ENCODE measurements at places on chromosomes 7 and 10. TPM values are rescaled to one million over a fixed set of nuclear protein-coding genes. Genes with fewer than 3 reads are reported as not detected.

- DNase-seq: no peak
Measured at GRCh38 chr10:10078446-10078845, 939.2 kb upstream of the CELF2 start.

- no peak for DNase-seq
Measured at GRCh38 chr7:155280446-155281397, 17.0 kb upstream of the INSIG1 start.

DNA sequence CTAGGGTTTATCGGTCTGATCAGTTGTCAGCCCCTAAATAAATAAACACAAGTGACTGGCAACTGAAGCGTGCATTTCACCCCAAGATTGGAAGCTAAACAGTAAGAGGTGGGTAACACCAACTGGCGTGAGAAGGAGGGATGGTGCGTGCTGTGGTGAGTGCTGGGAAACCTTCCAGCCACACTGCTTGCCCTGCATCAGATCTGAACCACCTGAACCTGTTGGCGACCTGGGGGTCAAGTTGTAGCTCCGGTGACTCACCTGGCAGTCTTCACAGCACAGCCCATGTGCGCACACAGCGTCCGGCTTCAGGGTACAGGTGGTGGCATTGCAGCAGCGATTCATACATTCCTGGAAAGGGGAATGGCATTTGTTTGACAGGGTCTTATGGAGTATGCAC lies 170.1 kb downstream of the FANK1 start:
- DNase-seq: no peak

Gene RGR
- total RNA-seq: not detected

Gene HOXA4
- 1.5 TPM for total RNA-seq

- DNase-seq: peak; percentile 82
Measured at GRCh38 chr10:120586471-120586872, 129.4 kb downstream of the PLPP4 start.

GRCh38 chr10:85545874-85546273 lies 820.7 kb downstream of the GRID1 start:
- no peak for DNase-seq

Gene AZGP1
- total RNA-seq: 9.3 TPM

DNA sequence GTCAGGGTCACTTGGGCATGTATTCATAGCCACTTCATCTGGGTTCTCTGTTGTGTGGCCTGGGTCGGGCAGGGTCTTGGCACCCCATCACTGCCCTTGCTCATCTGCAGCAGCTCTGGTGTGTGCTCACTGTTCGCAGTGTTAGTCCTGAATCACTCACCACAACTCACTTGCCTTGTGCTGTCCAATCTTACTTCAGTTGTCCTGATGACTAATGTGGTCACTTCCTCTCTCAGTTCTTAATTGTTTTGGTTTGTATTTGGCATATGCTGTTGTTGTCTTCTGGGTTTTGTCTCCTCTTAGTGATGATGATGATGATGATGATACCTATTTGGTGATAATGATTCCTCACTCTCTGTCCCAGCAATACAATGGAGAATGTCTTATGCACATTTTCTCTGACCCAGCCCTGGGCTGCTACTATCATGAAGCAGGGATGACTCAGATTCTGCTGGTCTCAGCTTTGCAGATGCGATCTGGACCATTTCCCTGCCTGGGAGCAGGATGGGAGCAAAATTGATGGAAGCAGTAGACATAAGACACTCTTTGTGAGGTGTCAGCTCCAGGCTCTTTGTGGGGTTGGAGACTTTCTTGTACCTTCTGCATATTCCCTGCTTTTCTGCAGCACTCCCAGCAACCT lies 17.0 kb downstream of the ADRA2A start:
- DNase-seq: peak; percentile 63

DNA sequence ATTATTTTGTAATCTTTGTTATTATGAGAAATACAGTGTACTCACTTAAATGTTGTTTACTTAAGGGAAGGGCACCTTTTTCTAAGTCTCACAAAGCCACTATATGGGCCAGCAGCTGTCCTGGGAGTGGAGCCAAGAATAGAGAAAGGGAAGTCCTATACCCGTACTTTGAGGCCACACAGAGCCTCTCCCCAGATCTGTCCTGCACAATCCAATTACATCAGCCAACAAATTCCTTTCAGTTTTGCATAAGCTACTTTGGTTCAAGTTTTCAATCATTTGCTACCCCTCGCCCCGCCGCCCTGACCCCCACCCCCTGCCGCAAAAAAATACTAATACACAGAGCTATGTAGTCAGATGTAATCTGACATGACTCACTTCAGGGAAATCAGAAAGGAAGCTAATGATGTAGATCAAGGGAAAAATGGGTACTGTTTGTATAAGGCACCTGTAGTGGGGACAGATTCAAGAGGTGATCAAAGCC lies 297.4 kb upstream of the NEBL start:
- peak; percentile 63 for DNase-seq

- DNase-seq: no peak
Measured at GRCh38 chr7:121016966-121017365, 28.5 kb downstream of the CPED1 start.

DNA sequence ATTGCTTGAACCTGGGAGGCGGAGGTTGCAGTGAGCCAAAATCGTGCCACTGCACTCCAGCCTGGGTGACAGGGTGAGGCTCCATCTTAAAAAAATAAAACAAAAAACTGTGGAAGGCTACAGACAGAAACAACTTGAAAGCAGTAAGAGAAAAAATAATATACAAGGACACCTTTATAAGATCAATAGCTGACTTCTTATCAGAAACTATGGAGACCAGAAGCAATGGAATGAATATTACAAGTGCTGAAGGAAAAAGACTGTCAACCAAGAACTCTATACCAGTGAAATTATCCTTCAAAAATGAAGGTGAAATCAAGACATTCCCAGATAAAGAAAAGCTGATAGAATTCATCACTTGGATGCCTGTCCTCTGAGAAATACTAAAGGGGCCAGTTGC lies 49.0 kb downstream of the RBAK start:
- DNase-seq: no peak

Gene FAM131B
- total RNA-seq: 1.5 TPM

- DNase-seq: no peak
Measured at GRCh38 chr7:51308265-51308664, 8.3 kb downstream of the COBL start.

Gene TAS2R3
- 2.6 TPM for total RNA-seq

DNA sequence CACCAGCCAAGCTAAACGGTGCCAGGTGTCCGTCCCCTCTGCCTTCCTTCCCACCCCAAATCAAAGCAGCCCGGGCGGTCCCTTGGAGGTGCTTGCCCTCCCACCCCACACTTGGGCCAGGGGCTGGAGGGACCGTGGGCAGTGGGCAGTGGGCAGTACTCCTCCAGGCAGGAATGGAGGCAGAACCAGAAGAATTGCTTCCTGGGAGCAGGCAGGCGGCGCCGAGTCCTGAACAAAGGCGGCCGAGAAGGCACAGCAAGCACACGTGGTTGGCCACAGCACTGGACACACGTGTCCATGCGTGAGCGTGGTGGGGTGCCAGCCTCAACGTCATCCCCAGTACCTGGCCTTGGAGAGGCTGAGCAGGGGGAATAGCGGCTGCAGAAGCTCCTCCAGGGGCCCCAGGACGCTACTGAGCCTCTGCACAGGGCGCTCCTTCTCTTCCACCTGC lies 48.4 kb upstream of the NKX6-2 start:
- no peak for DNase-seq

DNA sequence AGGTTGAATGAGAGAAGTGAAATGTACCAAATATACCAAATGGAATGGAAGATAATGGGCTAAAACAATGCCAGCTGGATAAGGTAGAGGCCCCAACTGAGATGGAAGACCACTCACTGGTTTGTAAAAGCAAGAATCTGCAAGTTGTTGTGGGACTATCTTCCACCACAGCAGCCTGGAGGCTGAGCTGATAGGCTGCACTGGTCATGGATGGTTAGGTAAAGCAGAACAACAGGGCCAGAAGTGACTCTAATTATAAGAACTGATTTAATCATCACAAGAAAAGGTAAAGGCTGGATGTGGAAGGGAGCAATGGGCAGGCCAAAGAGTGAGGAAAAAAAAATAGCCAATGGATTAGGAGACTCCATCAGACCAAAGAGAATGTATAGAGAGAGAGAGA lies 11.8 kb downstream of the TFEC start:
- DNase-seq: no peak

Gene OTUD1
- 12.0 TPM for total RNA-seq

Gene AMZ1
- not detected for total RNA-seq

GRCh38 chr7:120724448-120724847 lies 133.5 kb downstream of the TSPAN12 start:
- DNase-seq: no peak

Gene PKD1L1
- total RNA-seq: 0.03 TPM

DNA sequence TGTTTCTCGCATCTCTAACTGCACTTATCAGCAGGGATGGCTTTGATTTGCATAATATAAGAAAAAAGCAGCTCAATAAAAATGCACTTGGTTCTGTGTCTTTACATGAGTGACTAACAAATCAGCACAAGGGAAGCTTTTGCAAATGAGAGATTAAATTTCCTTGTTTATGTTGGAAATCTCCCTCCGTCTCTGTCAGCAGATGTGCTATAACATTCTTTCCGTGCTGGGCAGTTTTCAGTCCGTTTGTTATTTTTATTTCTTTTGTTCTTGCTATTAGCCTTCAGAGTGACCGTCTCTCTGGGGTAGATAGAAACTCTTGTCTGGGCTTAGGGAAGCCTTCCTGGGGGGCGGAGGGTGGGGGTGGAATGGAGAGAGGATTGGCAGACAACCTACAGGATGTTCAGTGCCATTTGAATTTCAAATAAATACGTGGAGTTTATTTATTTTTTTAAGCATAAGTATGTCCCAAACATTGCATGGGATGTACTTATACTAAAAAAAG lies 96.0 kb downstream of the GATA3 start:
- no peak for DNase-seq

Measured in mammary epithelial cell (primary cell).